Activated CD4-positive, alpha-beta T cell treated with anti-CD3 and anti-CD28 coated beads, Interleukin-2, amount 10 ng/mL, durations not matched to agents 7 days and 5 days (primary cell): ENCODE measurements at places on chromosomes 1 and 21. TPM values are rescaled to one million over a fixed set of nuclear protein-coding genes. Genes with fewer than 3 reads are reported as not detected.

The SLC35E2B gene
- total RNA-seq = 62.5 TPM

The CSF3R gene
- 0.29 TPM for total RNA-seq

The ROR1 gene
- not detected for total RNA-seq

The TNFSF4 gene
- 2.2 TPM for total RNA-seq

The PRKAB2 gene
- 9.7 TPM for total RNA-seq
